ENCODE measurements at places on chromosomes 1 and 21.

- H3K27me3 ChIP-seq: no peaks in the 10 kb centered on the region
- H3K4me3 ChIP-seq: no peak overlapping the region
- H3K36me3 ChIP-seq: no peaks in the 10 kb centered on the region
- H3K27ac ChIP-seq: peak overlapping the region; percentile 7
- DNase-seq: no peak
These were observed 50.5 kb upstream of the GADD45A start for GRCh38 chr1:67634396-67634935.

DNA sequence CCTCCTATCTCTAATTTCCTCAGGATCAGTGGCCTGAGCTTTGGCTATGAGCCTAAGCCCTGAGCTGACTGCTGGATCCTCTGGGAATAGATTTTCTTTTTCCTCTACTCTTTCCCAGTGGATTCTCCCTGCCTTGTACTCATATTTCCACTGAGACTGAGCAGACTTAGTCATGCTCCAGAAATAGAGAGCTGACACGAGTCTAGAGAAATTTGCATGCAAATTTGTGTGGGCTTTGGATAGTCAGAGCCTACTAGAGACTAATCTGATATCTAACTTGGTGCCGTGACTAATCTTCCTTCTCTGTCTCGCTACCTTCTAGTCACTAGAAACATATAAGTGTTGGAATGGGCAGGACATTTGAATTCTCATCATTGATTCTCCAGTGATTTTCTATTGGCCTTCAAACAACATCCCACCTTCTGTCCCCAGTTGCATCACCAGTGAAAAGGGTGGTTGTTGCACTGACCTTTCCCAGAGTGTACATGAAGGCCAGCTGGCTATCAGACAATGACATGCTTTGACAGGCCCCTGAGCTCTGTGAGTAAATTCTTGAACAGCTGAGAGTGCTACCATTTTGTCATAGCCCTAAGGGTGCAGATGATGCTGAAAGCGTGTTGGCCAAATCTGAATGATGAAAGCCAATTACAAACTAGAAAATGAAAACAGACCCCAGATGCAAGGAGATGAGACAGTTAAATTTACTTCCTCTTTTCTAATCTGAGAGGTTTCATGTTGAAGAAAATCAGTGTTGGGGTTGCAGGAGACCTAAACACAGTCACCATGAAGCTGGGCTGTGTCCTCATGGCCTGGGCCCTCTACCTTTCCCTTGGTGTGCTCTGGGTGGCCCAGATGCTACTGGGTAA is at the start of gene FCRLA:
TSS of gene FCRLA (plus strand) at position 748 of the 866 bp plus-strand sequence. CDS start at position 784, 36 bp downstream.
- no peaks in the 10 kb centered on the region for H3K36me3 ChIP-seq
- H3K27ac ChIP-seq: no peak within 1 kb of the TSS
- no peaks in the 10 kb centered on the region for H3K4me1 ChIP-seq
- H3K27me3 ChIP-seq: no peaks in the 10 kb centered on the region

DNA sequence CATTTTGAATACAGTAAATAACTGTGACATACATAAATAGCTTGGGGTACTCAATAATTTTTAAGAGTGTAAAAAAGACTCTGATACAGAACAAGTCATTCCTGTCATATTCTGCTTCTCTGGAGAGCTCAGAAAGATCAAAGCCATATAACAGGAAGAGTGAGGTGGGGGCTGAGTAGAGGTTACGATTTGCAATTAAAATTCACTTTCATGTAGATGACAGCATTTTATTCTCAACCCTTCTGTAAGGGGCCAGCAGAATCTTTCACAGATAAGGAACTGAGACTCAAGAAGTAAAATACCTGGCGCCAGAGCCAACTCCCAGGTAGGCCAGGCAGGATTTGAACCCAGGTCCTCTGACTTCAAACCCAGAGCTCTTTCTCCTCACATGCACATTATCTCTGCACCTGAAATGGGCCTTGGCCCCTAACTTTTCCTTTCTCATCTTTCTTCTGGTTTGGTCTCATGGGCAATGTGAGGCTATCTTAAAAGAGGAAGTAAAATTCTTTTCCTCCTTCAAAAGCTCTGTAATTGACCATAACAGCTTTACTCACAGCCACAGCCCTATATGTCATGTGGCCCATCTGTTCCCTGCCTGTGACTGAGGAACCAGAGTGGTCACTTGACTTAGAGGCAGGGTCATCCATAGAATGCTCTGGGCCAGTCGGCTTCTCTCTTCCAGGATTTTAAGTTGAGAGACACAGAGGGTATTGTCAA is 80.9 kb upstream of the SYT6 start:
- H3K27me3 ChIP-seq: no peaks in the 10 kb centered on the region
- H3K4me1 ChIP-seq: no peaks in the 10 kb centered on the region
- H3K27ac ChIP-seq: no peak overlapping the region
- DNase-seq: no peak
- no peaks in the 10 kb centered on the region for H3K36me3 ChIP-seq

DNA sequence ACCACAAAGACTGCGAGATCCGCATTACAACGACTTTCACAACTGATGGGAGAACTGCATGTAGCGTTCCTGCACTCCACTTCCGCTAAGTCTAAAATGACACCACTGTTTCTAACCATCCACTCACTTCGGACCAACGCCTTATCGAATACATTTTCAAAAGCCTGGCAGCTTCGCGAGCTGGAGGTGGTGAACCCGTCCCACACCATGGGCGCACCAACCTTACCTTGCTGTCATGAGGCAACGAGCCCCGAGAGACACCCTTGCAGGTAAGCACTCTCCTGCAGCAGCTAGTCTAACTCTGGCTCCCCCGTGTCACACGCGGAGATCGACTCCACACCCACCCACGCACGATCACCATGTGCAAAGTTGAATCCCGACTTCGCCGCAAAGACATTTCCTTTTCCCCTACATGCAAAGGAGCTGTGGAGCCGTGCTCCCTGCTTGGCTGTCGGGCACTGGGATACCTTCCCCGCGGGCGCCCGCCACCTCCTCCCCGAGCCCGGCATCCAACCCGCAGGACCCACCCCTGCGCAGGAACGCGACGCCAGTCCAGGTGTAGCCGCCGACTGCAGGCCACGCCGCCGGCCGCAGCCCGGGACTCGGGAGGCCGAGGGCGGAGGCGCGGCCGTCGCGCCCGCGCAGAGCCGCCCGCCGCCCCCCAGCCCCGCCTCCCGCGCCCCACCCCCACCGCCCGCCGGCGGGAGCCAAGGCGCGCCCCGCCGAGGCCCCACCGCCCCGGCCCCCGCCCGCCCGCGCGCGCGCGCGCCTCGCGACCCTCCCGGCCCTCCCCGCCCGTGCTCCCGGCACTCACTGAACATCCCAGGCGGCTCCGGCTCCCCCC is 629 bp downstream of the TAF5L start:
- peak overlapping the region; percentile 84 for H3K27ac ChIP-seq
- no peaks in the 10 kb centered on the region for H3K36me3 ChIP-seq
- peak; percentile 61 for DNase-seq
